GM12878 (cell line): ENCODE measurements at places on chromosomes 7 and 10.

DNA sequence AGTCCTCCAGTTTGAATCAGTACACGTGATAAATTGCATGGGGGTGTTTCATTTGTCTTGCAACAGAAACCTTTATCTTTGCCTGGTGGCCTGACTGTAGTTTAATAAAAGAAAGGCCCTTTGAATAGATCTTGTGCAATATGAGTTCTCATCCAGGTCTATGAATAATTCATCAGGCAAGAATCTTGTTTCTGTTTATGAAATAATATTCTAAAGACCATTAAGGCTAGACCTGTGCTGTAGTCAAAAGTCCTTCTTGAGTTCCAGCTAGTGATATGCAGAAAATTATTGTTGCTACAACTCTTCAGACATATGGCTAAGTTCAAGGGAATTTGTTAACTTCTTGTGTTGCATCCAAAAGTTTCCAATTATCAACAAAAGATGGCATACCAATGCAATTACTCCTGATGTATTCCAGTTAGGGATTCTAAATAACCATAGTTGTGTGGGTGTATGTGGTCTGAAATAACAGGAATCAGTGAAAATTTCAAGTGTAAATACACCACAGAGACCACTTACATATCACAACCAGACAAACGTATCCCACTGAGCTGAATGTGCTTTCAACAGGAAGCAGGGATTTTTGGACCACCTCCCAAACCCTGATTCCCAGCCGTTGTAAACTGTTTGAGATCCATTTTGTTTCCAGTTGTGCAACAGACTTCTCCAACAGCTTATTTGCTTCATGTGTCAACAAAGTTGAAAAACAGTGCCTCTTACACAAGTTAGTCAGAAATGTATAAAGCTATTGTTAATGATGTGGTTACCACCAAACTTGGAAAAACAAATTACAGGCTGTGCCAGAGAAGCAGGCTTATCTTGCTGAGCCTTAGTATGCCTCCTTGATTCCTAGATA, 54.7 kb upstream of the BICC1 start:
- no peak for DNase-seq

DNA sequence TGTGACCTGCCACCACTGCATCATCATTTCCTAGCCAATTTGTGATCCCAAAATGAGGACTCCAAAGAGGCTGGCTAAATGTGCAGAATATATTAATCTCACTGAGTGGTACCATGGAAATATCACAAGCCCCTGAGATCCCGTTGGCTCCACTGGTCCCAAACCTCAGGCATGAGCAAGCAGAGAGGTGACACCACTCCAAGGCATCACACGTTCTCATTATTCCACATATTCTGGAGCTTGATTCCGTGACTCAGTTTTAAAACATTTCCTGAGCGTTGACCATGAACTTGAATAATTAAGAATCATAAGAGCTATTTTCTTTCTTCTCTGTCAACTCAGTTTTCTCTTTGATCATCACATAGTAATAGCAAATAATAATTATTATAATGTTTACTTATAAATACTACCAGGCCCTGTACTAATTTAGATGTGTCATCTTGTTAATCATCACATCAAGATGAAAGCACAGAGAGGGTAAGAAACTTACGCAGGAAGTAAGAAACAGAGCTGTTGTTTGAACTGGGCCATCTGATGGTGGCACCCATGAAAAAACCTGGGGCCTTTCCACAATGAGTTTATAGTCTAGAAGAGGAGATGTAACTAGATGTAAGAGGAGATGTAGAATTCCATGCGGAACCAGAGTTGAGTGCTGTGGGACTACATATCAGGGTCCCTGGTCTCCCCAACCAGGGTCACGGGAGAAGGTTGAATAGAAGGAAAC, 3.5 kb downstream of the APBB1IP start:
- no peak for DNase-seq

- DNase-seq: no peak
These were observed 1.5 kb downstream of the ITGB8 start for GRCh38 chr7:20331910-20332813.

DNA sequence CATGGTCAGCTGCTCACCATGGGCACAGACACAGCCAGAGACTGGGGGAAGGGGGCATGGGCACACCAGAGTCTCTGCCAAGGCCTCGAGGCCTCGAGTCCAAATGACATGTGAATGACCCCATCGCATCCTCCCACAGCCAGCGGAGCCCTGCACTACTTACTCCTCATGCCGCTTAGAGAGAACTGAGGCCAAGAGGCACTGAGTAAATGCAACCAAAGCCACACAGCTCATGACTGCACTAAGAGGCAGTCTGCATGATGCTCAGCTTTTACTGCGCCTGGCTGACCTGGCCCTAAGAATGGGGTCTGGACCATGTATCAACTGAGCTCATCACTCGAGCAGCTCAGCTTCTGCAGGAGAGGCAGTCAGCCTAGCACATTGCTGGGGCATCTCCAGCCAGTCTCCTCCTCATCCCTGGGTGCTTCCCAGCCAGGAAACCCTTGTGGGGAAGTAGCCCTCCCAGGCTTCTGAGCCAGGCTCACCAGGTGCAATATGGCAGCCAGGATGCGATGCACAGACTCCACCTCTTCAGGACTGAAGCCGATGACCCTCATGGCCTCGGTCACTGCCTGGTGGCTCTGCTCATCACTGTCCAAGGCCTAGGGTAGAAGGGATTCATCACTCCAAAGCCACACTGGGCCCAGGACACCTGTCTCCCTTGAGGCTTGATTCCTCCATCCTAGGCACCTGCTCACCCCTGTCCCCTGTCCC, 7.5 kb downstream of the MYO1G start:
- DNase-seq: no peak

- DNase-seq: no peak
These were observed 554 bp downstream of the FRA10AC1 start for GRCh38 chr10:93701866-93702209.

DNA sequence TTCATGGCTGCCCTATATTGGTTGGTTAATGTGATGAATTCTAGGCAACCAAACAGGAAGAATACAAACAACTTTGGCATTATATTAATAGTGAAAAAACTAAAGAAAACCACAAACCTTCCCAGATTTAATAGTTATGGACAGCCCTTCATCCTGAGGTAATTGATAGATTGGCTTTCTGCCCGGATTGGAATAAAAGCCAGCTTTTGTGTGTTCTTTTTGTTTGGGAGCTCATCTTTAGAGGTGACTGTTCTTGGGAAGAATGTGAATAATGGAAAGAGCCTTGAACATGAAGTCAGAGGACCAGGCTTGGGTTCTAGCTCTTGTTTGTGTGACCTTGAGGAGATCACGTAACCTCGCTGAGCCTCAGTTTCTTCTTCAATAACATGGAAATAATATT, 92.3 kb downstream of the VTI1A start:
- DNase-seq: no peak

DNA sequence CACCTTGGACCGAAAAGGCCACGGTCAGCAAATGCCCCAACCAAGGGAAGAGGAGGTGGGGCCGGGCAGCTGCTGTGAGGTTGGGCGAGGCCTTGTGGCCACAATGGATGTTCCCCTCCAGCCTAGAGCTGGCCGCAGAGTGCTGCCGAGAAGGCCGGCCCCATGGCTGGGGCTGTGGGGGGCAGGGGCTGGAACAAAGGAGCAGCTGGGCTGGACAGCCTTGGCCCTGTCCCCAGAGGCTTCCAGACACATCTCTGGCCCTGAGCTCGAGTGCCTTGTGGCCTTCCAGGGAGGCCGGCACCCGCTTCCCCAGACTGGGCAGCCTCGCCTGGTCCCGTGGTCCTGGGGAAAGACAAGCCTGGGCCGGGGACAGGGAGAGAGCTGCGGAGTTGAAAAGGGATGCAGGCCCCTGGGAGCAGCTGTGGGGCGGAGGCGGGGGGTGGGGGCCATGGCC, 88.0 kb downstream of the PDGFA start:
- DNase-seq: no peak

GRCh38 chr7:105808209-105808608, 68.2 kb downstream of the ATXN7L1 start:
- DNase-seq: no peak

DNA sequence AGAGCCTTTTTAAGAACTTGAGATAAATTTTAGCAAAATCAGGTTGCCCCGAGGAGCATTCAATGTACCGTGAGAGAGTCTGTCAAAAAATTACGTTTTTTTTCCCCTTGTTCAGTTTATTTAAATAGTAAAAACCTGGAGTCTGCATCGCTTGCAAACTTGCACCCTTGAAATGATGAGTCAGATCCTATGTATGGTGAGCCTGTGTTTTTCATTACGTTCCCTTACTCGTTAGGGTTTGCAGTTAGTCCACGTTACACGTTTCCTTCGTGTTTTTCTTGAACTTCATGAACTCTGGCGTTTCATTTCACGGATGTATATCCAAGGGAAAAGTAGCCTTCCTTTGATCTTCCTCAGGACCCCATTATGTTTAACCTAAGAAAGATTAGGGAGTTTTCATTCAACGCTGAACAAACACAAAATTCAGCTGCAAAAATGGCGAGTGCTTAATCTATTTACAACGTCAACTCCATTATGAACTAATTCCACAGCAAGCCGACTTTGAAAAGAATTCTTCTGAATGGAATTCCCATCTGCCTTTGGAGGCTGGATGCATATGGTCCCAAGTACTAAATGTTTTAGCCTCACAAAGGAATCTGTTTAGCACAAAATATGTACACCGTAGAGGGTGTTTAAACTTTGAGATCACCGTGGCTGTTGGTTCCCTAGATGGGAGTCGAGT, 182.4 kb downstream of the MYOF start:
- DNase-seq: no peak

DNA sequence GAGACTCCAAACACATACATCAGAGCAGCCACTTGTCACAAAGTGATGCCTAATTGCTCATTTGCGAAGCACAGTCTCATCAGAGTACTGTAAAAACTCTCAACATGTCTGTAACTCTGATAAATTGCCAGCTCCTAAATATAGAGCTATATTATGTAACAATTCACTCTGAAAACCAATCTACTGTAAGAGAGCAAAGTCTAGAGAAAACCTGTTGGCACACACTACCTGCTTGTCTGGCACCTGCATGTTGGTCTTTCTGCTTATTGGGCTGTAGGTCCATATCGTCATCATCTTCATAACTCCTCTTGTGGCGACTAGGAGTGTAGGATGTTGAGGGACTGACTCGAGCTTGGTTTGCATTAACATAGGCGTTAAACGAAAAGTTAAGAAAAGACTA, 19.8 kb downstream of the MCMBP start:
- DNase-seq: no peak

DNA sequence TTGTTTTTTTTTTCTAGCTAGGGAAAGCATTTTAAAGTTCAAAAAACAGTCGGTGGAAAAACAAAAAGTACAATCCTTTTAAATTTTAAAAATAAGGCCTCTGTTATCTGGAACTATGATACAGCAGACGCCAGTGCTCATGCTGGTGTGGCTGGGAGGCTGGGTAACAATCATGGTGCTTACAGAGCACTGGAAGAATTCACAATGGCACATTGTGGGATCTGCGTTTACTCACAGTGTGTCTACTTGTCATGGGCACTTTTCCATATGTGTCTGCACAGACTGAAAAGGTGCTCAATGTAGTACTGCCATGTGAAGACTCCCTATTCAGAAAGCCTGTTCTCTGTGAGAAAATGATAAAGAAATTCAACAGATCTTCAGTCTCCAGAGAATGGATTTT, 278.2 kb upstream of the IMMP2L start:
- DNase-seq: no peak

DNA sequence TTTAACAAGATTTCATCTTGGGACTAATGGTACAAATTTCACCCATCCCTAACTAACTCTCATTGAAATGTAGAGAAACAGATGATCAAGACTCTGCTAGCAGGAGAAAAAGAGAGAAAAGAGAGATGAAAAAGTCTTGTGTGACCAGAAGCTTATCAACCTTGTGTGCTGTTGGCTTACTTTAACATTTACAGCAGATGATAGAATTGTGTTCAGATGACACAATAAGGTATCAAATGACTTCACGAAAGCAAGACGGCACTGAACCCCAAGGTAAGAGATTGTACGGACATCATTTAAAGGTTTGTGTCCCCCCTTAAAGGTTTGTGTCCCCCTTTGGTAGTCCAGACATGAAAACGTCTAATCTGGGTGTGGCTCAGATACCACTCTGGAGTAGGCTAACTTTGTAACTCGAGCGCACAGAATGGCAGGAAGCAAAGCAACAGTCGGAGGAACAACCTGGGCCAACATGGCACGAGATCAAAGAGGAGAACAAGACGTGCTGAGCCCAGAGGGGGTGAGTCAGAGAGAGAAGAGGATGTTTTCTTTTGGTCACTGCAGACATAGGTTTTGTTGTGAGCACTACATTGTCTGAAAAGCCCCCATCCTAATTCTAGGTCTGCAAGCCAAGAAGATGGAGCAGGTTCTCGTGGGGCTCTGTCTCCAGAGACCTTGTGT, 10.4 kb upstream of the LMBR1 start:
- no peak for DNase-seq

- no peak for DNase-seq
These were observed 167.2 kb downstream of the EBF3 start for GRCh38 chr10:129796710-129797420.

DNA sequence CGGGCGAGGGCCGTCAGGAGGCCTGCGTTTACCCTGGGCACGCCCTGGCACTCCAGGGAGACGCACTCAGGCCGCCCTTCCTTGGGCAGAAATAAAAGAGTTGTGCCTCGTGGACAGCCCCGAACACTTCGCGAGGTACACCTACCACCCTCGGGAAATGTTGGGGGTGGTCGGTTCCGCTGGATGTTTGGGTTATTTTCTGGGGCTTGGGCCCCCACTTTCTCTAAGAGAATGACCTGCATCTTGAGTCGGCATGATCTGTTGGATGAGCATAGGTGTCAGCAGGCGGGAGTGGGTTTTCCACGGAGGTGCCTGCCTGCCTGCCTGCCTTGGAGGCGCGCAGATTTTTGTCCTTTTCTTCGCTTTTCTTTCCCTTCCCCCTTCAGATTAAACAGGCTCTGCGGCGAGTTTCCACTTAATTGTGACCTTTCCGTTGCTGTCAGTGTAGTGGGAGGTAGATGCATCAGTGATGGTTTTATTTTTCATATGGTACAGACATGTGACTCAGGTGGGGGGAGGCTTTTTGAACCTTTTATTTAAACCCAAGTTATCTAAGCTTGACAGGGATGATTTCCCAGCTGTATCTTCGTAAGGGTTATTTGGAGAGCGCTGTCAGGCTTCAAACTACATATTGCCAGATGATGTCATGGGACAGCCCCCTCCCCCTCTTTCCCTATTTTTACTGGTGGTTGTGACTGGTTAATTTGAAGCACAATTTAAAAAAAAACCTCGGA, 661 bp downstream of the HECTD2 start:
- DNase-seq: no peak

DNA sequence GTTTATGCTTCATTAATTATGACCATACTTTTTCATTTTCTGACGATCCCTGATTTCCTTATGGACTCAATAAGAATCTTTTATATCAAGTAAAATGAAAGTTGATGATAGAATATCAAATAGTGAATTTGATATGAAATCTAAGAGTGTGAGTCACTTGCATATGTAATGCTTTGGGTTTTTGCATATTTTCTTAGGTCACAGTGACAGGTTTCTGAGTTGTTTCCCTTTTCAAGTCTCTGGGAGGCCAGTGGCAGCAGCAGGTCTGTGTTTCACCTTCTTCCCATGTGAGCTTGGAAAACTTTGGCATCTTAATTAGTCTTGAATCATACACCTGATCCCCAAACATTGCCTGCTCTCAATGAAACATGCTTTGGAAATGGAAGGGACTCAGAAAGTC, 34.7 kb upstream of the GJD4 start:
- DNase-seq: no peak
